ENCODE measurements at places on chromosomes 3 and 15.

- no peak for DNase-seq
These were observed 4.0 kb downstream of the PEX11A start for GRCh38 chr15:89686522-89686921.

- no peak for DNase-seq
These were observed 227.8 kb upstream of the MRPL3 start for GRCh38 chr3:131730581-131730980.

DNA sequence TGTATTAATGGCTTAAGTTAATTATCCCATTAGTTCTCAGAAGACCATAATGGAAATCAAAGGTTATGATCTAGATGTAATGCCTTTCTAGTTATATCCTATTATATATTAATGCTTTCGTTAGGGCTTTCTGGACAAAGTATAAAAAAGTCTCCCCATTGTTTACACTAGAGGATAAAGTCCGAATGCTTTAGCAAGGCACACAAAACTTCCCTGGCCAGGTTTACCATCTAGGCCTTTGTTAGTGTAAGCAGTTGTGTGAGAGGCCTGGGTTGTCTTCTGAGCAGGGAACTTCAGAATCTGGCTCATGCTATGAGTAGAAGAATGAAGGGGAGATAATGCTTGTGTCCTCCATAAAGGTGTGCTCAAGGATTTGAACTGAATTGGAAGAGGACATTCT is 106.3 kb upstream of the MEIS2 start:
- no peak for DNase-seq

- DNase-seq, result no peak
These were observed 6.0 kb downstream of the ISL2 start for GRCh38 chr15:76342382-76343201.

GRCh38 chr3:130828948-130829947 is 64.6 kb upstream of the ATP2C1 start:
- DNase-seq, result no peak

- peak; percentile 72 for DNase-seq
These were observed 31.8 kb downstream of the FSTL1 start for GRCh38 chr3:120418866-120419490.

GRCh38 chr3:10845839-10846656 is 30.0 kb downstream of the SLC6A11 start:
- no peak for DNase-seq

- no peak for DNase-seq
These were observed 31.4 kb upstream of the PRTG start for GRCh38 chr15:55774113-55774970.

DNA sequence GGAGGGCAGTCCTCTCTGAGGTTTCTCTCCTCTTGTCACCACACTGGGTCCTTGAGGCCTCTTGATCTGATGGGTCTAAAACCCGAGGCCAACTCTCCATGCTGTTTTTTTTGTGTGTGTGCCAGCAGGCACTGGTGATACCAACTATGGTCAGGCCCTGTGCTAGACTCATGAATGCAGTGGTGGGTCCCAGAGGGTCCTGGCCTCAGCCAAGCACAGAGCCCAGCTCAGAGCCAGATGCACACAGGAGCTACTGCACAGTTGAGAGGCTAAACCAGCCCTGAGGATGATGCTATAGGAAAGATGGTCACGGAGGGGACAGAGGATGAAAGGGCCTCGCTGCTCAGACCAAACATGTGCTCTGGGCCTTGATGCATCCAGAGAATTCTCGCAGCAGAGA is 33.5 kb downstream of the RAB6B start:
- no peak for DNase-seq

- no peak for DNase-seq
These were observed at the start of gene RASGRP1 for GRCh38 chr15:38564557-38565286. Gene RASGRP1 (minus strand): TSS chr15:38564814. CDS start chr15:38564628, 186 bp downstream.

DNA sequence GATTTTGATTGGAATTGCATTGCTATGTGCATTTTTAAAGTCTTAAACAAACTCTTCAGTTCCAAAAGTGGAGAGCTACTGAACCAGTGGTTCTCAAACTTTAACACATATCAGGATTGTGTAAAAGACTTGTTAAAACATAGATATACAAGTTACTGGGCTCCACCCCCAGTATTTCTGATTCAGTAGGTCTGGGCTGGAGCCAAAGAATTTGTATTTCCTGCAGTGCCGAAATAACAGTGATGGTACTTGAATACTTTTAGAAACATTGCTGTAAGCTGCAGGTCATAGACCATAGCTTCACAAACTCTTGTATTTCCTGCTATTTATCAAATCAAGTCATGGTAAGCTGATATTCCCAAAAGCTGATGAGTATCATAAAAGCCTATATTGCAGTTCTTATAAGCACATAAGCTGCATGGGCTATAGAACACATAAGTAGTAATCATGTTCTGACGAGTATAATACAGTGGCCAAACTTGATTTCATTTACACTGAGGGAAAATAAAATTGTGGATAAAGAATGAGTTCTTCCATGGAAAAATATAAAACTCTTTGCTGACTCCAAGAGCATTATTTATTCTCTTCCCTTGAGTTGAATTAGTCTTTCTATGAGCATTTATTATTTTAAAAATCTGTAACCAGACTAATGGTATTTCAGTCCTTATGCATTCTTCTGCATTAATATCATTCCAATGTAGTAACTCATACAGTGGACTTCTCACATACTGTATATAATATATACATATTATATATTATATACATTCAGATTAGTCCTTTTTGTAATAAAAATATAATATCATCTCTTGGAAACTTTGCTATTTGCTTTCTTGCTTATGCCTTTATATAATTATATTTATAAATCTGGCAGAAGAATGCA is 550.5 kb upstream of the AGTR1 start:
- DNase-seq, result no peak

GRCh38 chr3:181250714-181251113 is 261.2 kb upstream of the DNAJC19 start:
- no peak for DNase-seq

DNA sequence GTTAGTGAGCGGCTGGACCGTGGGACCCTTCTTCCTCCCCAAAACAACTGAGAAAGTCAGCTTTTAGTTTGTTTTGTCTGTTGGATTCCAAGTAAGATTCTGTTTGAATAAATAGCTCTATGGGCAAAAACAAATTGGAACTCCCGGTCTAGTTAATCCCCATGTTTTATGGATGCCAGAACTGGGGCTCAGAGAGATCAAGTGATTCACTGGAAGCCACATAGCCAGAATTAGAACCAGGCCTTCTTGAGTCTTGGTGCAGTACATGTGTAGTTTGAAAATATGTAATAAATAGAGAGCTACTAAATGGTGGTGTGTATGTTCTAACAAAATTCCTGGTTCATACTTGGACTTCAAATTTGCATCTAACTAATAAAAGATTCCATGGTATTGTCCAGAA is 29.3 kb upstream of the POLR2M start:
- DNase-seq, result no peak

GRCh38 chr15:90938261-90938660 is 3.2 kb downstream of the UNC45A start:
- no peak for DNase-seq

DNA sequence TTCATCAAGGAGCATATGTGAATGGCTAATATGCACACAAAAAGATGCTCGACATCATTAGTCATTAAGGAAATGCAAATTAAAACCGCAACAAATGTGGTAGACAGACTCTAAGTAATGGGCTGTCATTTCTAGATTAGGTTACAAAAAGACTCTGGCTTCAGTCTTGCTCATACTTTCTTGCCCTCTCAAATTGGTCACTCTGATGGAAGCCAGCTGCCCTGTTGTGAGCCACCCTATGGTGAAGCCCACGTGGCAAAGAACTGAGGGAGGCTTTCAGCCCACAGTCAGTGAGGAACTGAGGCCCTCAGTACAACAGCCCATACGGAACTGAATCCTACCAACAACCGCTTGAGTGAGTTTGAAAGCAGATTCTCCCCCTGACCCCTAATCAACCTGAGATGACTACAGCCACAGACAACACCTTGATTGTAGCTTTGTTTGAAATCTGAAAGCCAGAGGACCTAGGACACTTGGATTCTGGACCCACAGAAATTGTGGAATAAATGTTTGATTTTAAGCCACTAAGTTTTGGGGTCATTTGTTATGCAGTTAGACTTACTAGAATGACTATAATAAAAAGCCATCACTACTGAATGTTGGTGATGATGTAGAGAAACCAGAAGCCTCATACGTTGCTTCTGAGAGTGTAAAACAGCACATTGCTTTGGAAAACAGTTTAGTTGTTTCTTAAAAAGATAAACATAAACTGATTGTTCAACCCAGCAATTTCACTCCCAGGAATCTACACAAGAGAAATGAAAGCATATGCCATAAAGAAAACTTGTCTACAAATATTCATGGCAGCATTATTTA is 45.7 kb downstream of the EHHADH start:
- DNase-seq, result no peak

GRCh38 chr15:77982127-77982490 is 95.4 kb downstream of the TBC1D2B start:
- no peak for DNase-seq

DNA sequence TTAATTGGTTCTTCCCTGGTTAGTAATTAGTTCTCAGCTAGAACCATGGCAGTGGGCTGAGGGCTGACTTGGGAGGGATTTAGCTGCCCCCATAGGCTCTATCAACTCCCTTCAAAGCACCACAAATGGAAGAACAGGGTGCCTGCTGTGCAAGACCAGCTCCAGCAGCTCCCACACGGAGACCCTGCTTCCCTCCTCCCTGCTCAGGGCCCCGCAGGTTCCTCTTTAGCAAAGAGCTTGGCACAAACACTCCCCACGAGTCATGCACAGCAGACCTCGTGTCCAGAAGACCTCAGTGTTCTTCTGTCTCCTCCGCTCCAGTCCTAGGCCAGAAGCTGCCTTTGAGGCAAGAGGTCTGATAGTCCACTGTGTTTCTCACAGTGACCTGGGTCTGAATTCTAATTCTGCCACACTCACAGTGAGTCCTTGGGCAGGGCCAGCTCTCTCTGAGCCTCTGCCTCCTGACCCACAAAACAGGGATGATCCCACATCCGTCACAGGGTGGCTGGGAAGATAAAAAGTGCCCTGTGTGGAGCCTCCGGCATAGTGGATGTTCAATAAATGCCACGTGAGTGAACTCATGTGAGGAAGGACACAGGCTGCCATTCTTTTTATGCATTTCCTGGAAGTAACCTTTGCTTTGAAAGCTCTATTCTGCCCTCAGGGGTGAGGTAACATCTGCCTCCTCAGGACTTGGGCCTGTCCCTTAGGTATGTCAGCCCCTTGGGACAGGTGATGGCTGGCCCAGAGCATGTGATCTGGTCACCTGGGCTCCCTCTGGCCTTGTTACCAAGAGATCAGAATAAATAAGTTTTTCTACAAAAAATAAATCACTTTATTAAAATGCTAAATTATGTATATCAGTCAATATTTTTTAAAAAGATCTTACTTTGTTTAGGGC is 7.6 kb downstream of the RAB6B start:
- no peak for DNase-seq

DNA sequence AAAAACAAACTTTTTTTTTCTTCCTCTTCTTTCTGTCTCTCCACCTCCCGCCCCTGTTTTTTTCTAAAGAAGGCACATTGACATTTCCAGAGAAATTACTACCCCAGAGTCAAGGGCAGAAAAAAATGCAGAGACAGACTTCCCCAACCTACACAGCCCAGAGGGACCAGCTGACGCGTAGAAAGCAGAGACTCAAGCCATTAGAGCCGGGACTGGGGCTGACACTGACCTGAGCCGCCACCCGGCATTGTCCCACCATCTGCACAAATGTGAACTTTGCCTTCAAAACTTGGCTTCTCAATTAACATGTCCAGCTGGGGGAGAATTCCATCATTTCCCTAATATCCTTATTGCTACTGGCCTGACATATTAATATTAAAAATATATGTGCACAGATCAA is 385.6 kb downstream of the NR2F2 start:
- DNase-seq, result no peak

DNA sequence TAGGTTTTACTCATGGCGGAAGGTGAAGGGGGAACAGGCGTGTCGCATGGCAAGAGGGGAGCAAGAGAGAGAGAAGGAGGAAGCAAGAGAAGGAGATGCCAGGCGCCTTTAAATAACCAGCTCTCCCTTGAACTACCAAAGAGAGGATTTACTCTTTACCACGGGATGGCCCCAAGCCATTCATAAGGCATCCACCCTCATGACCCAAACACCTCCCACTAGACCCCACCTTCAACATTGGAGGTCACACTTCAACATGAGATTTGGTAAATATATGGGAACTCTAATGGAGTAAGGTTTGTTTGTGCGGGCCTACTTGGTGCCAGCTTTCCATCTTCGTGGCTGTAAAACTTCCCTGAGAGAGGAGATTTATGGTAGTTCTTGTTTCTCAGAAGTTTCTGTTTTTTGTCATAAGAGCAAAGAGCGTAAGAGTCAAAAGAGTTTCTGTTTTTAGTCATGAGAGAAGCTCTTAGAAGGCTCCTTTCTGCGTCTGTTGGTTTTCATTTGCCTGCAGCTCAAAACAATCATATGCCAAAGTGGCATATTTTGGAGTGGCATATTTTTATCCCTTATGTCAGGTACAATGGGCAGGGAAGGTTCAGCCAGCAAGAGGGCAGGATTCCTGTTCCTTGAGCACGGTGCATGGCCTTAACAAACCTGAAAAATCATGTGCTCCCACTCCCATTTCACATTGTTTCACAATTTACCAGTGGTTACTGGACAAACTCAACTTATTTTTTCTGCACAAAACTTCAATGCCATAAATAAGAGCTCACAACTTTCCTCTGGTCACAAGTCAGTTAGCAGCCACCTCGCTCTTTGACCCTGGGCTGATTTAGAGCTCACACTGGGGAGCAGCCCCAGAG is 12.5 kb downstream of the PML start:
- no peak for DNase-seq

GRCh38 chr3:14235003-14235911 is 56.6 kb downstream of the LSM3 start:
- no peak for DNase-seq

DNA sequence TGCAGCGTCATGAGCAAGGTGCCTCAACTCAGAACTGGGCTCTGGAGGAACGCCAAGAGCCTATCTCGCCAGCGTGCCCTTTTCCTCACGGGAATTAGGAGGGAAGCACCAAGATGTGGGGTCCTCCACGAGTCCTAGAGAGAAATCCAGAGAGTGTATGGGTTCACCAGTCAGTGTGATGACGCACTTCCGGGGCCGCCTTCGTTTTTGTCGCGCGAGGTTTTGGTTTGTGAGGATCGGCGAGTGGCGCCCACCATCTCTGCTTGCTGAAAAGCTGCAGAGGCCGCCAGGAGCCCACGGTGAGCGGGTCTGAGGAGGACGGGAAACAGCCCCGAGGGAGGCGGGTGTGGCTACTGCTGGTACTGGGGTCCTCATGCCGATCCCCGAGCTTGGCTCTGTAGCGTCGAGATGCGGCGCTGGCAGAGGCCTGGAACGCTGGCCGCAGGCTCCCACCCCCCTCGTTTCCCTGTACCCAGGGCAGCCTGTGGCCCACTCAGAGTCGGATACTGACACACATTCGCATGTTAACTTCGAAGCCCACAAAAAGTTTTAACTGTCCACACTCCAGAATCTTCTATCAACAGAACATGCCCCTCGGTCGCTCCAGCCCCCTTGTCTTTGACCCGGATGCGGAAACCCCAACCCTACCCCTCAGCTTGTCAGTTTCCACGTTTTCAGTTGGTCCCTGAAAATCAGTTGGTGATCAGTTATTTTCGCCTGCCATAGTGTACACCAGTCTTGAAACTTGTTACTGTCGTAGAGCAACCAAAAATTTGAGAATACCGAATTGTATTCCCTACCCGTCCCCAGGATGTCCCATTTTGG is 30.4 kb downstream of the ZNF662 start:
- DNase-seq, result no peak

GRCh38 chr3:191330530-191331048 is 263 bp upstream of the UTS2B start:
- no peak for DNase-seq

Data from LNCaP clone FGC (cell line).